Vagina (tissue), 2 donors: ENCODE measurements at places on chromosomes 16 and 17.

- DNase-seq: no peak
These were observed 231.1 kb downstream of the COPRS start for GRCh38 chr17:31627960-31628359.

DNA sequence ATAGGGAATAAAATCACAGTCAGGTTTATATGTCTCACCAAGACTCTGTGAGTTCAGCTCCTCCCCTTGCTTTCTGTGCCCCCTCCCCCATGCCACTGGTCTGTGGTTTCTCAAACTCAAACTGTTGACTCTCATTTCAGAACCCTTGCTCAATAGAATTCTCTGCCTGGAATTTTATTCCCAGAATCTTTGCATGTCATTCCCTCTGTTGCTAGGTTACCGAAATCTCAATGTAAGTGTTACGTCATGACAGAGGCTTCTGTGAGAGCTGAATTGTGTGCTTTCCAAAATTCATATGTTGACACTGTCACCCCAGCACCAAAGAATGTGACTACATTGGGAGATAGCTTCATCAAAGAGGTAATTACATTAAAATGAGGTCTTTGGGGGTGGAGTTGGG, 1938.8 kb downstream of the TP53TG3F start:
- no peak for DNase-seq

GRCh38 chr16:79317521-79317920, 283.0 kb downstream of the MAF start:
- DNase-seq: no peak

- no peak for DNase-seq
These were observed 22.2 kb upstream of the CPSF4L start for GRCh38 chr17:73283841-73284282.
